ENCODE measurements at places on chromosomes 2 and 18. TPM values are rescaled to one million over a fixed set of nuclear protein-coding genes. Genes with fewer than 3 reads are reported as not detected.

CNDP1 gene
- not detected for total RNA-seq

IGFBP2 gene
- 10.6 TPM for total RNA-seq

PFN4 gene
- total RNA-seq, result 1.7 TPM

DSEL gene
- total RNA-seq, result 108 TPM

PREB gene
- 46.0 TPM for total RNA-seq
